ENCODE measurements at places on chromosomes 2 and 18.
A peak's percentile ranks its signal among the peaks of the same experiment; 100 is the strongest.

DNA sequence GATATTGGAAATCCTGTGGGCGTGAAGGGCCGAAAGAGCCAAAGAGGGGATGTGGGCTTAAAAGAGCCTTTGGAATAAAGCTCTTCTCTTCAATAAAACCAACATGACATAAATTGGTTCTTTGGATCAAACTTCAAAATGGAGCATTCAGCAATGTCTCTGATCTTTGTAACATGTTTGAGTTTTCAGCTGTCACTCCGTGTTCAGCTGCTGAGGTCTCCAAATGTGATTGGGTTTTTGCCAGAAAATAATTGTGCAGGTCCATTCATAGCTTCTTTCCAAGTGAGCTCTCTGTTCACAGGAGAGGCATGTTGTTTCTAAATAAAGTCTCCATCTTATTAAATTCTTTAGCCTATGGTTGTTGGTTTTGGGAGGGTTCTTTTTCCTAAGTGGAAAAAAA is 127.6 kb upstream of the CCDC68 start:
- no peak for DNase-seq

- DNase-seq, result no peak
Measured at GRCh38 chr2:109348671-109349502, 219.9 kb downstream of the SH3RF3 start.

GRCh38 chr18:9925369-9925768 is 11.6 kb downstream of the VAPA start:
- DNase-seq, result no peak

DNA sequence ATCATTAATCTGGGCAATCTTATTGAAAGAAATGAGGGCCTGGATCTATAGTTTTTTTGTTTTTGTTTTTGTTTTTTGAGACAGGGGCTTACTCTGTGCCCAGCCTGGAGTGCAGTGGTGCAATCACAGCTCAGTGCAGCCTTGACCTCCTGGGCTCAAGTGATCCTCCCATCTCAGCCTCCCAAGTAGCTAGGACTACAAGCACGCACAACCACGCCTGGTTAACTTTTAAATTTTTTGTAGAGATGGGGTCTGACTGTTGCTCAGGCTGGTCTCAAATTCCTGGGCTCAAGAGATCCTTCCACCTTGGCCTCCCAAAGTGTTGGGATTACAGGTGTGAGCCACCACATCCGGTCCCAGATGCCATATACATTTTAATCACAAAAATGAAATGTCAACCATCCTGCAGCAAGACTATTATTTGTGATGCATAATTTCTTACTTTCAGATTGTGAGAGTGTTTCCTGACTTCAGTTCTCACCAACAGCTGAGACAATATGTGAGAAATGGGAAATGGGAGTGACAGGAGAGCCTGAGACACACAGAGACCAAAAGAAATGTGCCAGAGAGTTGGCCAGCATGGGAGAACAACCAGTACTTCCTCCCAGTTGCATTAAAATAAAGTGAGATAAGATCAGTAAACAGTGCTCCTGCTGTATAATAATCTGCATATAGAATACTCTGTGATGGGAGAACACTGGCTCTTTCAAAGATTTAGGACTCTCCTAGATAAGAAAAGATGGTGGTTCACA is 87.6 kb downstream of the METTL8 start:
- no peak for DNase-seq

DNA sequence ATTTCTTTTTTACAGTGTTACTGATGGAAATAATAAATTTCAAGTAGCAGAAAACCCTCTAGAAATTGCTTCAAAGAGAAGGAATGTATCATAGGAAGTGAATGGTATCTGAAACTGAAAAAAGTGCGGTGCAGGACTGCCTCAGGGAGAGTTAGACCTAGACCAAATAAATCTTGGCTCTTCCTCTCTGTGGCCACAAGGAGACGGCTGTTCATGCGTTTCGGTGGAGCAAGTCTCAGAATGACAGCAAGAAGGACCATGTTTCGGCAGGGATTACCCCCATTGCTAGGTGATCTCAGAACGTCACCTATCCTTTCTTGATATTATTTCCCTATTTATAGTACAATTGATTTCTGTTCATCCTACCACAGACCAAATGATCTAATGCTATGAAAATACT is 522.3 kb downstream of the SOX11 start:
- no peak for DNase-seq

- no peak for DNase-seq
Measured at GRCh38 chr2:85933753-85934594, 45.2 kb upstream of the ST3GAL5 start.

DNA sequence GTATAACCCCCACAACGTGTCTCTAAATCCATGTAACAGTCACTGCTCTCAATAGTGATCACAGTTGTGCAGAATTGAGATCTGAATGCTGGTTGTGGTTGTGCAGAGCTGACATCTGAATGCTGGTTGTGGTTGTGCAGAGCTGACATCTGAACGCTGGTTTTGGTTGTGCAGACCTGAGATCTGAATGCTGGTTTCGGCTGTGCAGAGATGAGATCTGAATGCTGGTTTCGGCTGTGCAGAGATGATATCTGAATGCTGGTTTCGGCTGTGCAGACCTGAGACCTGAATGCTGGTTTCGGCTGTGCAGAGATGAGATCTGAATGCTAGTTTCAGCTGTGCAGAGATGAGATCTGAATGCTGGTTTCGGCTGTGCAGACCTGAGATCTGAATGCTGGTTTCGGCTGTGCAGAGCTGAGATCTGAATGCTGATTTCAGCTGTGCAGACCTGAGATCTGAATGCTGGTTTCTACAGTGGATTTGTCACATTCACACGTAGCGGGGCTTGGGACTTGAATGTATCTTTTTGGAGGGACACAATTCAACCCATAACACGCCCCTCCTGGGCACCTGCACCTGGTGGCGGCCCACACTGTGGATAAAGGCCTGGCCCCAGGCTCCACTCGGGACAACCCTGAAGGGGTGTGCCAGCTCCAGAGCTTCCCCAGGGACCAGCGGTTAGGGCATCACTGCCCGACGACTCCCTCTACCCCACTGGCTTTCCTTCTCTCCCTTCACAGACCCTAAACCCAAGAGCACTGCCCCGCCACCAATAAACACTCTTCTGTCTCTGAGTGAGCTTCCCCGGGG is 51.1 kb upstream of the SLC66A3 start:
- no peak for DNase-seq

DNA sequence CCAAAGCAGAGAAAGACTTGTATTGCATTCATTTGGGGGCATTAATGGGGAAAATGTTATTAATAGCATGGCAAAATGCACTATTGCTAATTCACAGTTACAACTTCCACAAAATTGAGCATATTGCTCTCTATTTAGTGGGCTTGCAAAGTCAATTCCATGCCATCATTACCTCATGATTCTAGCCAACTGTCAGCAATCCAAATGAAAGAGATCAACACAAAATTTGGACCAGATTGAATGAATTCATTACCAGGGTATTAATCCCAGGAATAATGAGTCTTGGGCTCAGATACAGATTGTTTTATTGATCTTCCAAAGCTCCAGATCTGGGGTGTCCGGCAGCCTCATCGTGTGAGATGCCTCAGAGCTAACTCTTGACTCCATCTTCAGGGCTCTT is 38.3 kb downstream of the NXPH2 start:
- no peak for DNase-seq

DNA sequence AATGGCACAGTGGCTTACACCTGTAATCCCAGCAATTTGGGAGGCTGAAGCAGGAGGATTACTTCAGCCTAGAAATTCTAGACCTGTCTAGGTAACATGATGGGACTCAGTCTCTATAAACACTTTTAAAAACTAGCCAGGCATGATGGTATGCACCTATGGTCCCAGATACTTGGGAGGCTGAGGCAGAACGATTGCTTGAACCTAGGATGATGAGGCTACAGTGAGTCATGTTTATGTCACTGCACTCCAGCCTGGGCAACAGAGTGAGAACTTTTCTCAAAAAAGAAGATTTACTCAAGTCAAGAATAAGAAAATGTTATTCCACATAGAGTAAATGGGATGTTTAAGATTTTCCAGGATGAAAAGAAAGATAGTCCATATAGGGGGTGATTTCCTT is 158.6 kb downstream of the HNMT start:
- DNase-seq, result no peak

- no peak for DNase-seq
Measured at GRCh38 chr2:85133751-85134254, 611 bp downstream of the TCF7L1 start.

DNA sequence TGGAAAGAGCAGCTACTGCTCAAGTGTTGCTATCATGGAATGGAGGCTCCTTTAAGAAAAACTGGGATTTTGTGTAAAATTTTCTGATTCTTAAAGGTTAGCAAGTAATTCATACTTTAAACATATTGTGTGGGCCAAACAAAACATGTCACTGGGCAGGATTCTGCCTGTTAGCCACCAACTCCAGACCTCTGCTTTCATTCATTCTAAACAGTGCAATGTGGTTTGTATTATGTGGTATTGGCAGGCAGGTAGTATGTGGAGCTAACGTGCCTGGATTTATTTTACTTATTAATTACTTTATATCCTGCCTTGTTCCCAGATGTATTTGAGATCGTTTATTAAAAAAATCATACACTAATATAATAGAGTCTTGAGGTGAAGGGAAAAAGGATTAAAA is 1521.3 kb upstream of the ACVR2A start:
- no peak for DNase-seq

- no peak for DNase-seq
Measured at GRCh38 chr2:42245396-42245795, 76.2 kb downstream of the EML4 start.

GRCh38 chr18:48813321-48813720 is 137.4 kb downstream of the SMAD7 start:
- no peak for DNase-seq

GRCh38 chr2:68357605-68358337 is 7.3 kb upstream of the PLEK start:
- peak; percentile 40 for DNase-seq

DNA sequence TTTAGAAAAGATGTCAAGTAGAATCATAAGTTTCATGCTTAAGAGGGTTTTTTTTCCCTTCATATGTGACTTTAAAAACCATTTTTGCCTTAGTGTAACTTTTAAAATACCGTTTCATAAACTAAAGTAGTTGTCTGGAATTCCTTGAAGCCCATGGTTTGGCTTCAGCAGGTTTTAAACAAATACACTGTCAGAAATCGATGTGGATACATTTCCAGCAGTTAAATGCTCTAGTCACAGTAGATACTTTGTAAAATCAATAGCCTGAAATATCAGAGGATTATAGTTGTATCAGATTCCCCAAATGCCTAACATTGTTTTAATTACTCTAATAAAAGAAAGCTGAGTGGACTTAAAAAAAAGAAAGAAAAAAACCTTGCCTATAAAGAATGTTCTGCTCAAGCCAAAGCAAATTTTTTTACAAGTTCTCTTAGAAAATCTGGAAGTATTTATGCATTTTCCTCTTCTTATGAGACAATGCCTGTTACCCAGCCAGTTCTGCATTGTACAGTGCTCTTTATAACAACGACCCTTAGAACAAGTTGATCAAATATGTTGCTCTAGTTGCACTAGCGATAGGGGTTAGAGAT is 260.5 kb downstream of the LTBP1 start:
- DNase-seq, result no peak

DNA sequence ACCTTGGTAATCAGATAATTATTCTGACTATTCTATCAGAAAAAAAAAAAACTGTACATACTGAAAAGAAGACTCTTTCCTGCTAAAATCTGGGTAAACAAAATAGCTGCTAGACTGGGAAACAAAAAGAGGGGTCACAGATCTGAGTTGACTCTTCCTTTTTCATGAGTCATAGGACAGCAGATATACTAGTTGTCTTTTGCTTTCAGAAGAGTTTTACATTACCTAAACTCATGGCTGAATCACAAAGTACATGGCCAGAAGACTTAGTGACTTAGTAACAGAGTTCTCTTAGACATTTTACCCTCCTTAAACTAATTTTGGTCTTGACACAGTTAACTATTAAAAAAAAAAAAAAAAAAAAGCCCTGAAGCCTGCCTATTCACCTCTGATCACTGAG is 834.0 kb upstream of the FSHR start:
- no peak for DNase-seq

DNA sequence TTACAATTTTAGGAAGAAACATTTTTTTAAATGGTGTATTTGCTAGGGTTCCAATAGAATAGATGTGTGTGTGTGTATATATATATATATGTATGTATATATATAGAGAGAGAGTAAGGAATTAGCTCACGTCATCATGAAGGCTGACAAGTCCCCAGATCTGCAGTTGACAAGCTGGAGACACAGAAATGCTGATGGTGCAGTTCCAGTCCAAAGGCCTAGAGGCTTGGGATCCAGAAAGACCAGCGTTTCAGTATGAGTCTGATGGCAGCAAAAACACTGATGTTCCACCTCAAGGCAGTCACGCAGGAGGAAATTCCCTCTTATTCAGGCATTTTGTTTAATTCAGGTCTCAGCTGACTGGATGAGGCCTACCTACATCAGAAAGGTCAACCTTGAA is 386.8 kb downstream of the PTH2R start:
- no peak for DNase-seq

- no peak for DNase-seq
Measured at GRCh38 chr2:119219873-119220272, 3.8 kb upstream of the STEAP3 start.

- DNase-seq, result no peak
Measured at GRCh38 chr18:6795307-6795706, 65.8 kb downstream of the ARHGAP28 start.

DNA sequence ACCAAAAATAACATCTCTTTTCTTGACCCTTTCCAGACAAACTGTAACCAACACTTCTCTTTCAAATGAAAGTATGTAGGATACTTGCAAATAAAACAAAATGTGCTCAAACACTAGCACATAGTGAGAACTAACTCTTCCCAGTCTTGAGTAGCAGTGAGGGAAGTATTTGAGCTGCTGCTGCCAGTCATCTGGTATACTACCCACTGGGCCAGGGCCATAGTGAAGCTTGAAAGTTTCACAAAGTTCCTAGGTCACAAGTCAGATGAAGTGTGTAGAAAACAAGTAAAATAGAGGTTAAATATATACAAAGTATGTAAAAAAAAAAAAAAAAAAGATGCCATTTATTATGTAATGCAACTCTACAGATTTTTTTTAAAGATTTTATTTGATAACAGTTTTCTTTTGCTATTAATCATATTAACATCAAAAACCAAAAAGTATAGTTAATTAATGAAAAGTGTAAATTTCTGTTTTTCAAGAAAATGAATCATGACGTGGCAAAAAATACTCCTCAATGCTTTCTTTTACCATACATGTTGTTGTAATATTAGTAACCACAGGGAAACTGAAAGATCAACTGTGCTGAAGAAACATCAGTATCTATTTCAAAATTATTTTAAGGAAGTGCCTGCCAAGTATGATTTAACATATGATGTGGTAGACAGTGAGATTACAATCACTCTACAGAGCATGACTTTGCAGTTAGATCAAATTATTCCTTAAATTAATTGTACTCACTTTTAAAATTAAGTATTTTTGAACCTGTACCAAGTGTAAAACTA is 21.6 kb upstream of the TRIB2 start:
- DNase-seq, result no peak

Data from DMS153 (cell line).